ENCODE measurements at places on chromosomes 13 and 19.

- H3K36me3 ChIP-seq: no peaks in the 10 kb centered on the region
- no peak overlapping the region for H3K4me3 ChIP-seq
- DNase-seq: no peak
- H3K27ac ChIP-seq: no peak overlapping the region
- peaks cover 22% of the 10 kb centered on the region for H3K4me1 ChIP-seq
Measured at GRCh38 chr13:32642316-32642715, 56.1 kb downstream of the PDS5B start.

DNA sequence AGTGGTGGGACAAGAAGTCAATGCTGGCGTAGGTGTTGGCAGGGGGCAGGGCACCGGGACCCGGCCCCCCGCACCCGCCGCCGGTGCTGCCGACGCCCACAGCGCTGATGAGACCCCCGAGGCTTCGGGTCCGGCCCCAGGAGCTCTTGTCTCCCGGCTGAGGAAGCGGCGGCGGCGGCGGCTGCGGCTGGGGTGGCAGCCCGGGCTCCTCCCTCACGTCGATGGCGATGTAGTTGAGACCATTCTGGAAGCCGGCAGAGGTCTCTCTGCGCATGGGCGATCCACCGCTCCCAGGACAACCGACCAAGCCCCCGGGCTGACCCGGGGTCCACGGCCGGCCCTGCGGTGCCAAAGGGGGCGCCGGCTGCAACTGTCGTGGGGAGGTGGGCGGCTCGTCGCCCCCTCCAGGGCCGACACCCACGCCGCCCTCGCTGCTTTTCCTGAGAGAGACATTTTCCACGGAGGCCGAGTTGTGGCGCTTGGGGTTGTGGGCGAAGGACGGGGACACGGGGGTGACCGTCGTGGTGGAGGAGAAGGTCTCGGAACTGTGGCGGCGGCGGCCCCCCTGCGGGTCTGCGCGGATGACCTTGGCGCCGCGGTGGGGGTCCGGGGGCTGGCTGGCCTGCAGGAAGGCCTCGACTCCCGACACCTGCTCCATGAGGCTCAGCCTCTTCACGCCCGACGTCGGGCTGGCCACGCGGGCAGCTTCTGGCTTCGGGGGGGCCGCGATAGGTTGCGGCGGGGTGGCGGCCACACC, 4.1 kb downstream of the IRS2 start:
- no peak overlapping the region for H3K27ac ChIP-seq
- H3K4me1 ChIP-seq: peaks cover 27% of the 10 kb centered on the region
- H3K27me3 ChIP-seq: no peaks in the 10 kb centered on the region
- H3K4me3 ChIP-seq: no peak overlapping the region

DNA sequence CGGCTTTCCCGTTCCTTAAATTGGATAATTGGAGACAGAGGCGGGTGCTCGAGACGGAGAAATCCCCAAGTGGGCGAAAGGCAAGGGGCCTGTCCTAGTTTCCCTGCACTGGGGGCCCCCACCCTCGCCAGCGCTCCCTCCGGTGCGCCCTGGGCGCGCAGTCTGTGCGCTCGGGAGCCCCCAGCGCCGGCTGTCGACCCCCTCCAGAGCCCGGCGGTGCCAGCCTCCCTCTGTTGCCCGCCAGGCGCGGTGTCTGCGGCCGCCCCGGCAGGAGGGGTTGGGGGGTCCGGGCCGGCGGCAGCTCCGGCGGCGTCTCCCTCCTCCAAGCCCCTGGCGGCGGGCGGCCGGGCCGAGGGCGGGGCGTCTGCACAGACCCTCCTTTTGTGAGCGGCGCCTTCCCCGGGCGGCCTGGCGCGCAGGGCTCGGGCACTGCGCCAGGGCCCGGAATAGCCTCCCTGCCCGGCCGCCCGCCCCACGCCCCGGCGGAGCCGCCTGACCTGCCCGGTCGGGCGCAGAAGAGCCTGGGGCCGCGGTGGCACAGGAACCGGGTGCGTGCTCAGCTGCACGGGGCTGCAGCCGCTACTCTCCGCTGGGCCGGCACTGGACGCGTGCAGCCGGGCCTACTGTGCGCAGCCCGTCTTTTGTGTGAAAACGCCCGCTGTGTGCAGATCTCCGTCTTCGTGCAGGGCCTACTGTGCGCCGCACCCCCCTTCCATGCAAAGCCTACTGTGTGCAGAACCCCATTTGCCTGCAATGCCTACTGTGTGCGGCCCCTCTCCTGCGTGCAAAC, 13.2 kb downstream of the GADD45B start:
- H3K36me3 ChIP-seq: no peaks in the 10 kb centered on the region
- H3K4me3 ChIP-seq: peak overlapping the region; percentile 13
- no peak overlapping the region for H3K27ac ChIP-seq
- DNase-seq: no peak

DNA sequence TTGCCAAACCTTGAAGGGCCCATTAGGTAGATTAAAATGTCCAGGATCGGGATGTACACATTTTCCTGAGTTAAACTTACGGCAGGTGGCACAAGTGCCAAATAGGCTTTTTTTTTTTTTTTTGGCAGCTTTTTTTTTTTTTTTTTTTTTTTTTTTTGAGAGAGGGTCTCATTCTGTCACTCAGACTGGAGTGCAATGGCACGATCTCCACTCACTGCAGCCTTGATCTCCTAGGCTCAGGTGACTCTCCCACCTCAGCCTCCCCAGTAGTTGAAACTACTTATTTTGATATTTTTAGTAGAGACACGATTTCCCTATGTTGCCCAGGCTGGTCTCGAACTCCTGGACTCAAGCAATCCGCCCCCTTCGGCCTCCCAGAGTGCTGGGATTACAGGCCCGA, 9.0 kb downstream of the IRGC start:
- no peaks in the 10 kb centered on the region for H3K4me1 ChIP-seq
- H3K4me3 ChIP-seq: no peak overlapping the region
- H3K27me3 ChIP-seq: no peaks in the 10 kb centered on the region
- H3K36me3 ChIP-seq: no peaks in the 10 kb centered on the region

- H3K27ac ChIP-seq: no peak overlapping the region
- no peaks in the 10 kb centered on the region for H3K4me1 ChIP-seq
- H3K4me3 ChIP-seq: no peak overlapping the region
- H3K27me3 ChIP-seq: no peaks in the 10 kb centered on the region
- no peak for DNase-seq
- no peaks in the 10 kb centered on the region for H3K36me3 ChIP-seq
Measured at GRCh38 chr13:37148501-37148900, 43.0 kb upstream of the CSNK1A1L start.

- no peak for DNase-seq
- H3K4me1 ChIP-seq: no peaks in the 10 kb centered on the region
- no peak overlapping the region for H3K4me3 ChIP-seq
- H3K36me3 ChIP-seq: no peaks in the 10 kb centered on the region
- H3K27me3 ChIP-seq: no peaks in the 10 kb centered on the region
Measured at GRCh38 chr13:50840284-50840683, 3.2 kb downstream of the DLEU7 start.

DNA sequence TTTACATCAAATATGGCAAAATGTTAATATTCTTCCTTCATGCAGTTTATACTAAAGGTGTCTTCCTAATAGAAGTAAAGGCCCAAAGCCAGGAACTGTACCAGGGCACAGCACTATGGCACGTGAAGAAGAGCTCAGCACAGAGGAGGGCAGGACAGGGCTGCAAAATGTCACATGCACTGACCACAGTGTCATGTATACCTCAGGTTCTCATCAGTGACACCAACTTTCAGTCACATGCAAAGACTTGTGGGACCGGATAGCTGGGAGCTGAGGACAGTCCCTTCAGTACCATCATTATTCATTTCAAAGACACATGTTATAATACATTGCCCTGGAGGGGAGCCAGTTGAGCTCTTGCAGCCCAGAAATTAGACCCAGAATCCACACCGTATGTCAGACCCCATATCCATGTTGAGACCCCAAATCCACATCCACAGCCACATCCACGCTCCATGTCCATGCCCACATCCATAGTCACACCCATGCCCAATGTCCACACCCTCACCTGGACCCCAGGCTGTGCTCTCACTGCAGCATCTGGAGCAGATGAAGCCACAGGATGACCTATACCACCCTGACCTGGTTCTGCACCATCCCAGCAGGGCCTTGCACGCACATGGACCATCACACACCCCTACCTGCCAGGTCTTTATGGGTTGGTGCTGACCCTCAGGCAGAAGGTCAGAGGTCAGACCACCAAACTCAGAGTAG, 111.8 kb downstream of the TUBA3C start:
- no peak overlapping the region for H3K4me3 ChIP-seq
- no peaks in the 10 kb centered on the region for H3K27me3 ChIP-seq
- H3K27ac ChIP-seq: no peak overlapping the region
- no peaks in the 10 kb centered on the region for H3K4me1 ChIP-seq
- no peak for DNase-seq
- H3K36me3 ChIP-seq: no peaks in the 10 kb centered on the region

- no peaks in the 10 kb centered on the region for H3K27me3 ChIP-seq
- no peaks in the 10 kb centered on the region for H3K36me3 ChIP-seq
- no peaks in the 10 kb centered on the region for H3K4me1 ChIP-seq
- H3K27ac ChIP-seq: no peak overlapping the region
Measured at GRCh38 chr13:22218797-22219196, 547.9 kb downstream of the FGF9 start.

- peaks cover 4% of the 10 kb centered on the region for H3K27me3 ChIP-seq
- H3K27ac ChIP-seq: no peak overlapping the region
- no peaks in the 10 kb centered on the region for H3K36me3 ChIP-seq
- peaks cover 6% of the 10 kb centered on the region for H3K4me1 ChIP-seq
- no peak overlapping the region for H3K4me3 ChIP-seq
Measured at GRCh38 chr13:113763961-113764792, 5.2 kb downstream of the TMEM255B start.

GRCh38 chr13:104785952-104786351, 1719.7 kb upstream of the SLC10A2 start:
- no peak for DNase-seq
- H3K36me3 ChIP-seq: no peaks in the 10 kb centered on the region
- no peak overlapping the region for H3K4me3 ChIP-seq
- no peaks in the 10 kb centered on the region for H3K4me1 ChIP-seq

DNA sequence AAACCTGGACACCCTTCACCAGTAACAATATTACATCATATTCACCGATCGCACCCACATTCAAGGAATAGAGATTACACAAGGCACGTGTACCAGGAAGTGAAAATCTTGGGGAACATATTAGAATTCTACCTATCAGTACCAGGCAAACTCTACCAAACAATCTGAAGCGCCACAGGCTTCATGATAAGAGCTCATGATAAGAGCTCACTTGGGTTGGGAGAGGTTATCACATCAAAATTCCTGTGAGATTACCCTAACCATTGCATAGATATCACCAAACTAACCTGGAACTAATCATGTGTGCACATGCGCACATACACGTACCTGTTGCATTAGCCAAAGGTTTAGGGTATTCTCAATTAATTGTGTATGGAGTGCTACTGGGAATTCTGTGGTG, 1861.3 kb downstream of the PCDH9 start:
- no peak overlapping the region for H3K27ac ChIP-seq
- no peaks in the 10 kb centered on the region for H3K4me1 ChIP-seq
- no peak overlapping the region for H3K4me3 ChIP-seq
- H3K27me3 ChIP-seq: no peaks in the 10 kb centered on the region
- no peaks in the 10 kb centered on the region for H3K36me3 ChIP-seq

DNA sequence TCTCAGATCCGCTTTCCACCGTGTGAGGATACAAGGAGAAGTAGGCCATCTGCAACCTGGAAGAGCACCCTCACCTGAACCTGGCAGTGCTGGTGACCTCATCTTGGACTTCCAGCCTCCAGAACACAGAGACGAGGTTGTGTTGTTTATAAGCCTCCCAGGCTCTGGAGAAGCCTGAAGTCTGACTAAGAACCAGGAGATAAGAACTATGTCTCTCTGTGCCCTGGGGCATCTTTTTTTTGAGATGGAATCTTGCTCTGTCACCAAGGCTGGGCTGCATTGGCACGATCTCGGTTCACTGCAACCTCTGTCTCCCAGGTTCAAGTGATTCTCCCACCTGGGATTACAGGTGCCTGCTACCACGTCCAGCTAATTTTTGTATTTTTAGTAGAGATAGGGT, 14.5 kb downstream of the FCGBP start:
- no peak overlapping the region for H3K27ac ChIP-seq
- peaks cover 4% of the 10 kb centered on the region for H3K4me1 ChIP-seq
- no peaks in the 10 kb centered on the region for H3K36me3 ChIP-seq
- no peaks in the 10 kb centered on the region for H3K27me3 ChIP-seq
- no peak overlapping the region for H3K4me3 ChIP-seq
